Right renal pelvis (tissue), 4 donors: ENCODE measurements at places on chromosomes 11 and 22. TPM values are rescaled to one million over a fixed set of nuclear protein-coding genes. Genes with fewer than 3 reads are reported as not detected.

DNA sequence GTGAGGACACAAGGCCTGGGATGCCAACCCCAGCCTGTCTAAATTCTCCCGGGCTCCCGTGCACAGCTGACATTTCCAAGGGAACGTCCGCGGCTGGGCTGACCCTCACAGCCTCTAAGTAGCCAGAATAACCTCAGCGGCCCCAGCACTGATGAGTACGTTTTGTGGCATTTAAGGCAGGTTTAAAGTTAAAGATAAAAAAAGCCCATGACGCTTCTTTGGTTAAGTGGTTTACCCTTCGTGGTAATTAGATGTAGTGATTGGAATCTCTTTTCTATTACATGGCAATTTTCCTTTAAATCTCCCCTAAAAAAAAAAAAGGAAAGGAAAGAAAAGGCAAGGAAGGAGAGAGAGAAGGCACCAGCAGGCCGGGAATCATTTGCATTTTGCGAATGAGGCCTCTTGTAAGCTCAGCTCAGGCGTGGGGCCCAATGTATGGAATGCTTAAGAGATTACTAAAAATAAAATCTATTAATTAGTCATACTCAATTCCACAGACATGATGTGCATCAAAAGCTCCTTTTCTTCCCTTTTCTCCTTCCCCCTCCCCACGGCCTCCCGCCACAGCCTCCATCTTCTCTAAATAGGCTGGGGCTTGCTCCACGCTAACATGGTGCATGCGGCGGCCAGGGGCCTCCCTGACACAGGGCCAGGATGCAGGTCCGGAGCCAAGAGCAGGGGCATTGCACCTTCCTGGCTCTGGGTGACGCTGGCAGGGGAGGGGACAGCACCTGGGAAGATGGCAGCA is 44.1 kb downstream of the MACROD1 start:
- DNase-seq, result no peak

DNA sequence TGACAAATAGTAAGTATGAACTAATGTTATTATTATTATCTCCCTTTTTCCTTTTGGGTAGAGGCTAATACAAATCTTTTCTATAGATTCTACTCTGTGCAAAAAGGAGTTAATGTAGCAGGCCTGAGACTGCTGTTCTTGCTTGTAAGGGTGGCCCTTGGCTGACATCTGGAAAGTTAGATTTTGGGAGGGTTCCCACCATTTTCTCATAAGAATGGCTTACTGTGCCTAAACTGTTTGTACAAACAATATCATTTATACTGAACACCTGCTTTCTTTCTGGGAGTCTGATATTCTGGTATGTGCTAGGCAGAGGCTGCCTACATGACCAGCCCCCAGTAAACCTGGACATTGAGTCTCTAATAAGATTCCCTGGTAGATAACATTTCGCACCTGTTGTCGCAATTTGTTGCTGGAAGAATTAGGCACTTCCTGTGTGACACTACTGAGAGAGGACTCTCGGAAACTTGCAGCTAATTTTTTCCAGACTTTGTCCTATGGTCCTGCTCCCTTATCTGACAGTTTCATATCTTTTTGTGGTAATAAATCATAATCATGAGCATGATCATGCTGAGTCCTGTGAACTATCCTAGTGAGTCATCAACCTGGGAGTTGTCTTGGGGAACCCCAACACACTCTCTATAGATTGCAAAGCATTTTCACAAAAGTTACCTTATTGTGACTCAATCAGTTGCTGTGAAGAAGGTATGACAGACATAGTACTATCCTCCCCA is 257.7 kb upstream of the CCDC90B start:
- DNase-seq, result no peak

GRCh38 chr11:71327156-71328085 is 75.0 kb upstream of the SHANK2 start:
- DNase-seq, result no peak

- no peak for DNase-seq
Observed at GRCh38 chr11:68564261-68564660, 103.7 kb downstream of the PPP6R3 start.

DNA sequence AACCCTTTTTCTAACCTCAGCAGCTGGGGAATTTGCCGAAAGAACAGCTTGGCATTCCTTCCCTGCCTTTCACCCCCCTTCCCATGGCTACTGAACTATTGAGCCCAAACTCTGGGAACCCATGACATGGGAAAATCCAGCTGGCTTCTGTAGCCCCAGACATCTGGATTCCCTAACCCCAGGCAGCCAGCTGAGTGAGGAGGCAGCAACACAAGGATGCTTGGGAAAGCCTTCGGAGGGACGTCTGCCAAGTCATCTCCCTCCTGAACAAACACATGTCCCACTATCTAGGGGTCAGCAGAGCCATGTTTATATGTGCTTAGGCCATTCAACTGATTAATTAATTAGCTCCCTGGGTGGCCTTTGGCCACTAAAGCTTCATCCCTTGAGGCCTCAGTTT is 21.6 kb downstream of the LRRC55 start:
- no peak for DNase-seq

Gene TPST2
- 28.8 TPM for polyA plus RNA-seq

DNA sequence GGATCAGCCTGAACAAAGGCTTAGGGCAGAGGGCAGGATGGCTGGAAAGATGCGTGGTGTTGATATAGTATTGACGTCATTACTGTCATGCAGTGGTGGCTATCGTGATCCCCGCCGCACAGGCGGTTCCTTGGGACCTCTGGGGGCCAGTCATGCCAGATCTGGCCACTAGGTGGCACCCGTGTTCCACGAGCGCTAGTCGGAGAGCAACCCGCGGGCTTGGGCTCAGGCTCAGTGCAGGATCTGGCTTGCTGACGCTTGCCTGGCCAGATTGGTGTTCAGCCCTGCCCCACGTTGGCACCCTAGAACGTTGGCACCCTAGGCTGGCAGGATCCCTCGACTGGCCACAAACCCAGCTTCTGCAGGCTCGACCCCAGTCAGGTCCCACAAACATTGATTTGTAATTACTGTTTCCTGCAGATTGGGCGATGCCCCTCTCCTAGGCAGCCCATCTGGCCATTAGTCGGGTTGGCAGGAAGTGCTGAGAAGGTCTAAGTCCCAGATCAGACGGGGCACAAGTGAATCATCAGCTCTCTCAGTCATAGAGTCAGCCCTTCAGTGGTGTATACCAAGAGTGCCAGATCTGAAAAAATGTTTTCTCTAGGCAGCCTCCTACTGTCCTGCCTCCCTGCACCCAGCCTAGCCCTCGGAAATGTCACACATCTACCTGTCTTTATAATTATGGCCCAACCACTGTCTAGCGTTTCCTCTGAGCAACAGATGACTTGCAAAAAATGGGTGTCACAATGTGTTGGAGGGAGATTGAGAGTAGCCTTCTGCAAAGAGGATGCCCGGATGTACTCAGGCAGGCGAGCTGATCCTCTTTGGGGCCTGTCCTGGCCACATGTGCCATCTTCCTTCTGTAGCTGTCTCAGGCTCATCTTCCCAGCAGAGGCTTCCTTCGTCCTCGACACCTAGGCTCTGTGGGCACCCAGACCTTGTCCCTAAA is 315.3 kb downstream of the TMEM135 start:
- DNase-seq, result peak; percentile 54

GRCh38 chr22:35664955-35665587 is 16.8 kb downstream of the APOL6 start:
- DNase-seq, result no peak

Gene CASP1
- 6.4 TPM for polyA plus RNA-seq

- DNase-seq, result no peak
Observed at GRCh38 chr11:10452211-10452767, 2.8 kb upstream of the AMPD3 start.

Gene P2RY2
- polyA plus RNA-seq, result 1.2 TPM

Gene ABCG4
- 0.73 TPM for polyA plus RNA-seq

Gene PIH1D2
- 9.5 TPM for polyA plus RNA-seq

Gene MMP27
- polyA plus RNA-seq, result not detected

Gene MS4A1
- polyA plus RNA-seq, result 0.69 TPM

DNA sequence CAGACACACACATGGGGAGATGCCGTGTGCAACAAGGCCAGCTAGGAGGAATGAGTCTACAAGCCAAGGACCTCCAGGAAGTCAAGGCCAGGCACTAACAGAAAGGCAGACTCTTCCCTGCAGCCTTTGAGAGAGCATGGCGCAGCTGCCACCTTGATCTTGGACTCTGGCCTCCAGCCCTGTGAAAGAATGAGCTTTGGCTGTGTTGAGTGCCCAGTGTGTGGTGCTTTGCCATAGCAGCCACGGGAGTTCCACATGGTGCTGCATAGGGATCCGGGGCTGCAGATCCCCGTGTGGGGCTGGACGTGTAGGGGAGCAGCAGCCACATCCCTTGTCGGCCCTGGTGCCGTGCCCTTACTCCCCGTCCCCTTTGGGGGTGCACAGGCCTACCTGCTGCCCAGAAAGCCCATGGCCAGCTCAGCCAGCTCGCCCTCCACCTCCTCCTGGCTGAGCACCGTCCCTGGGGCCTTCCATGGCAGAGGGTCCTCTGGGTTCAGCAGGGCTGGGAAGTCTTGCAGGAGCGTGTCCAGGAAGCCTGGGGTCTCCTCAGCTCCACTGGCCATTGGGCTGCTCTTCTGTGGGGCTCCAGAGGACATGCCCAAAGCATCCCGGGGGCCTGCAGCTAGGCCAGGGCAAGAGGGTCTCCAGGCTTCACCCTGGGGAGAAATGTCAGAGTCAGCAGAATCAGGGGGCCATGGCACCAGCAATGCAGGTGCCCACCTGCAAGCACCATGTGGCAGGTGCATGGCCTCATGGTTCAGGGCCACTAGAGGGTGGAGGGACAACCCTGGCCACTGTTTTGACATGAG is 7.0 kb downstream of the PPM1F start:
- no peak for DNase-seq

DNA sequence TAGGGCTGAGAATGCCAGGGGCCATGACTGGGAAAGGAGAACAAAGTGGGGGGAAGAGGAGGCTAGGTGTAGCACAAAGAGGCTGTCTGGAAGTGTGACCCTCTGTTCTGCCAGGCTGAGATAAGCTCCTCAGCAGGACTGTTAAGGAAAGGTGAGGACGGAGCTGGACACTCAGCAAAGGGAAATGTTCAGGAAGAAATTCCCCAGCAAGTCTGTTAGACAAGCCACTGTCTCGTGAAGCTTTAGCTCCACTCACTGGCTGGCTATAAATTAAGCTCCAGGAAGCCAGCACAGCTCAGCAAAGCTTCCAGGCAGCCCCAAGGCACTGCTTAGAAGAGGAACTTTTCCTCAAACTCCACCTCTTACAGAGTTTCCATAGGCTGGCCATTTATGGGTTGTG is 181.2 kb upstream of the API5 start:
- peak; percentile 18 for DNase-seq

GRCh38 chr11:32550207-32550606 is 33.4 kb upstream of the EIF3M start:
- no peak for DNase-seq

Gene CYTH4
- 3.5 TPM for polyA plus RNA-seq

GRCh38 chr11:95222817-95223216 is 8.2 kb downstream of the SESN3 start:
- no peak for DNase-seq

DNA sequence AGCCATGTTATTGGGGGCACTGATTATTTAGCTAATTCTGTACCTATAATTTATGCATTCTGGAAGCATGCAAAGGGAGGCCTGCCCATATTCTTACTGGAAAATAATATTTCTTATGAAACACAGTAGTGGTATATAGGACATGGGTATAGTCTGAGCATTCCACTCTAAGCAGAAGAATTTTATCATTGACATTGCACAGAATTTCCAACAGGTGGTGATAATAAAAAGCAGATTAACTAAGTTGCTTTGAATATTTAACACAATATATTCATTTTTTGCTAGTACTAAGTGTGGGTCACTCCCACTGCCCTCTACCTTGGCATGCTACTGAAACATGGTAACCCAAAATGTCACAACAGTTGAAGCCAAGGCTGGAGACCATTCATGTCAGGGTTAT is 728.8 kb upstream of the FAT3 start:
- no peak for DNase-seq

Gene PLAAT2
- not detected for polyA plus RNA-seq

GRCh38 chr11:8801121-8801520 is 109.9 kb upstream of the AKIP1 start:
- DNase-seq, result no peak

- no peak for DNase-seq
Observed at GRCh38 chr22:40726514-40726913, 47.2 kb downstream of the MCHR1 start.

DNA sequence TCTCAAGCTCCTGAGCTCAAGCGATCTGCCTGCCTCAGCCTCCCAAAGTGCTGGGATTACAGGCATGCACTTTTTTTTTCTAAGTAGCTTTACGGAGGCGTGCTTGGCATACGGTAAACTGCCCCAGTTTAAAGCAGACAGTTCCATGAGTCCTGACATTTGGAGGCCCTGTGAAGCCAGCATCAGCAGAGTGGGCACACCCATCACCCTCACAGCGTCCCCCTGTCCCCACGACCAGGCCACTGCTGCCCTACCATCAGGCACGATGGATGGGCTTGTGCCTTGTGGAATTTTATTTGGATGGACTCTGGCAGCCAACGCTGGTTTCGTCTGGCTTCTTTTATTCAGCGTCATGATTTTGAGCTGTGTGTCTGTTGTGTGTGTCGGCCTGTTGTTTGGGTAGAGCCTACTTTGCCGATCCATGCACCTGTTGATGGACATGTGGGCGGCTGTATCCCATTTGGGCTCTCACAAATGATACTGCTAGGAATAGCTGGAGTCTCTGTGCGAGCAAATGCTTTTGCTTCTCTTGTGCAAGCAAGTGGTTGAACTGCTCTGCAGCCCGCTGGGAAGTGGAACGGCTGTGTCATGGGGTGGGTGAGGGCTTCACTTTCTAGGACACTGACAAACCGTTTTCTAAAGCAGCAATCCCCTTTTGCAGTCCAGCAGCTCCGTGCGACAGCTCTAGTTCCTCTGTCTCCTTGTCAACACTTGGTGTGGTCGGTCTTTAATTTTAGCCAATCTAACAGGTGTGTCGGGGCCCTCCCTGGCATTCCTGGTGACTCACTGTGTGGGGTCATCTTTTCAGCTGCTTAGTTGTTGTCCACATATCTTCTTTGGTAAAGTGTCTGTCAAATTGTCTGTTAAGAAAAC is 23.8 kb downstream of the KCNQ1 start:
- DNase-seq, result no peak

- no peak for DNase-seq
Observed at GRCh38 chr22:39214383-39215069, 30.3 kb downstream of the PDGFB start.

DNA sequence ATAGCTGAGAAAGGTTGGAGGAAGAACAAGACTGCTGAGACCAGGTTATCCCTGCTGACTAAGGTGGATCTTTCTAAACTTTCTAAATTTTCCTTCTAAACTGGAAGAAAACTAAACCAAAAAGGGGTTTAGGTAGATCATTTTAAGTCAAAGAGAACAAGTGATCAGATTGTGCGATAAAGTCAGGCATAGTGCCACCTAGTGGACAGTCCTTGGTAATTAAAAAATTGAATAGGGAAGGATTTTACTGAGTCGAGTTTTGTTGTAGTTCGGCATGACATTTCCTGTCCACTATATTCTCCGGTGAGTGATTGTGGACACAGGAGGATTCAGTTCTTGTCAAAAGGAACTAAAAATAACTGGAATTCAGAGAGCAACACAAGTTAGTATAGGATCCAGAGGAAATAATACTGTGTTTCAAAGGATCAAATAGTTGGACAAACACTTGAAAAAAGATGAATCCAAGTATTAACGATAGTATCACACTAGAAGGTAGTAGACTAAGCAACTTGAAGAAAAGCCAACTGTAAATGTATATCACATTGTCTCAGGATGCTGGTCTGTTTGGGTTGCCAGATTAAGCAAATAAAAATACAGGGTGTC is 1236.4 kb downstream of the FAM181B start:
- no peak for DNase-seq

Gene EIF4ENIF1
- 46.8 TPM for polyA plus RNA-seq
